Activated CD4-positive, alpha-beta T cell treated with anti-CD3 and anti-CD28 coated beads, Interleukin-2, amount 10 ng/mL, durations not matched to agents 7 days and 5 days (primary cell): ENCODE measurements at places on chromosomes 2 and 18. TPM values are rescaled to one million over a fixed set of nuclear protein-coding genes. Genes with fewer than 3 reads are reported as not detected.

MOGAT1 gene
- not detected for total RNA-seq

KLHL30 gene
- total RNA-seq = not detected

MPP4 gene
- total RNA-seq = not detected

RGPD8 gene
- total RNA-seq = 4.1 TPM

POTEJ gene
- total RNA-seq = not detected

CTAGE1 gene
- total RNA-seq = not detected

ATP6V1B1 gene
- total RNA-seq = not detected

VWC2L gene
- total RNA-seq = not detected

SRD5A2 gene
- total RNA-seq = not detected

IL1RL2 gene
- total RNA-seq = not detected

DSC3 gene
- not detected for total RNA-seq

SULT1C2 gene
- not detected for total RNA-seq

TMEM169 gene
- 2.6 TPM for total RNA-seq

PSMA8 gene
- total RNA-seq = 1.2 TPM
